ENCODE measurements at places on chromosomes 5 and 9. TPM values are rescaled to one million over a fixed set of nuclear protein-coding genes. Genes with fewer than 3 reads are reported as not detected.

SPINK9 gene
- total RNA-seq = not detected

ACTBL2 gene
- 0.54 TPM for total RNA-seq

FAM193B gene
- 24.9 TPM for total RNA-seq

IFNA13 gene
- not detected for total RNA-seq

FBLL1 gene
- 3.8 TPM for total RNA-seq

TRIM36 gene
- not detected for total RNA-seq

GFM2 gene
- total RNA-seq = 28.3 TPM

INSL4 gene
- not detected for total RNA-seq

MLANA gene
- total RNA-seq = not detected

GGTA1 gene
- not detected for total RNA-seq

HACD4 gene
- 0.36 TPM for total RNA-seq

TAF11L8 gene
- total RNA-seq = not detected

PROB1 gene
- total RNA-seq = 1.5 TPM

LHX3 gene
- total RNA-seq = not detected

TNFSF8 gene
- not detected for total RNA-seq

POU5F2 gene
- total RNA-seq = 0.16 TPM

OR1Q1 gene
- not detected for total RNA-seq

ISCA1 gene
- total RNA-seq = 54.5 TPM

KCNT1 gene
- not detected for total RNA-seq

NINJ1 gene
- total RNA-seq = 19.5 TPM

PHF2 gene
- total RNA-seq = 10.5 TPM

TMEM38B gene
- 3.2 TPM for total RNA-seq

PIK3R1 gene
- total RNA-seq = 20.3 TPM

FOXD4L5 gene
- total RNA-seq = not detected

SPINK7 gene
- total RNA-seq = not detected

TBC1D13 gene
- 30.7 TPM for total RNA-seq

TMC1 gene
- not detected for total RNA-seq

SARDH gene
- 25.9 TPM for total RNA-seq

PDLIM4 gene
- 19.4 TPM for total RNA-seq

GALNT12 gene
- 0.54 TPM for total RNA-seq

MEF2C gene
- total RNA-seq = 17.5 TPM

PHYHD1 gene
- 22.2 TPM for total RNA-seq
